ENCODE measurements at places on chromosomes 4 and X. TPM values are rescaled to one million over a fixed set of nuclear protein-coding genes. Genes with fewer than 3 reads are reported as not detected.

Gene COL4A5
- total RNA-seq, result 267 TPM

Gene TNIP3
- total RNA-seq, result 0.26 TPM

Gene FGFBP1
- not detected for total RNA-seq

Gene GYPA
- total RNA-seq, result not detected

Gene MAGEC1
- not detected for total RNA-seq

Gene RHOXF1
- not detected for total RNA-seq

Gene SERTM2
- not detected for total RNA-seq

Gene GPC3
- total RNA-seq, result 19.5 TPM

Gene FAM184B
- 0.10 TPM for total RNA-seq

Gene GDPD2
- not detected for total RNA-seq

Gene PABPC4L
- 0.26 TPM for total RNA-seq

Gene RS1
- not detected for total RNA-seq

Gene ARMCX5
- total RNA-seq, result 16.4 TPM

Gene CACNA1F
- total RNA-seq, result not detected

Gene TXLNG
- 6.7 TPM for total RNA-seq

Gene RNF128
- 6.7 TPM for total RNA-seq

Gene IRS4
- not detected for total RNA-seq

Gene BTC
- 0.30 TPM for total RNA-seq

Gene RHOH
- not detected for total RNA-seq

Gene APELA
- total RNA-seq, result not detected

Gene PPEF1
- 0.26 TPM for total RNA-seq

Gene SLC6A14
- not detected for total RNA-seq

Gene SOD3
- 143 TPM for total RNA-seq

Gene KLHL34
- total RNA-seq, result not detected

Gene IL1RAPL1
- total RNA-seq, result 0.78 TPM

Gene COL25A1
- total RNA-seq, result 0.91 TPM

Gene PFKFB1
- 0.03 TPM for total RNA-seq

Gene GLUD2
- 1.7 TPM for total RNA-seq

Gene CWH43
- total RNA-seq, result not detected

Gene SHISA3
- total RNA-seq, result 12.9 TPM

Gene ADH1B
- total RNA-seq, result 22.1 TPM

Gene CORIN
- total RNA-seq, result 2.4 TPM

Gene JAKMIP1
- total RNA-seq, result not detected

Gene AKAP14
- not detected for total RNA-seq

Gene FMR1NB
- not detected for total RNA-seq

Gene NPFFR2
- total RNA-seq, result not detected

Gene DMD
- 33.7 TPM for total RNA-seq

Gene NEUROG2
- total RNA-seq, result not detected

Gene NOX1
- not detected for total RNA-seq

Gene TMEM35A
- 5.5 TPM for total RNA-seq

Gene CA5B
- 12.1 TPM for total RNA-seq

Data from smooth muscle cell of the pulmonary artery (primary cell).